Neuronal stem cell (in vitro differentiated cells): ENCODE measurements at places on chromosomes 13 and 19.
A peak's percentile ranks its signal among the peaks of the same experiment; 100 is the strongest.

GRCh38 chr19:3480383-3481091 lies at the start of gene SMIM24:
TSS of gene SMIM24 (minus strand) at chr19:3480525. CDS start at chr19:3480463, 62 bp downstream.
- H3K36me3 ChIP-seq, result no peaks in the 10 kb centered on the region
- no peak for DNase-seq
- peaks cover 3% of the 10 kb centered on the region for H3K27me3 ChIP-seq
- peaks cover 6% of the 10 kb centered on the region for H3K4me1 ChIP-seq

GRCh38 chr19:47790398-47790814 lies 11.9 kb downstream of the SELENOW start:
- H3K27ac ChIP-seq, result peak overlapping the region; percentile 56
- H3K4me1 ChIP-seq, result no peaks in the 10 kb centered on the region
- peak; percentile 80 for DNase-seq

GRCh38 chr19:5016781-5017180 lies 47.9 kb downstream of the KDM4B start:
- no peaks in the 10 kb centered on the region for H3K4me1 ChIP-seq
- H3K27ac ChIP-seq, result no peak overlapping the region
- DNase-seq, result no peak
- H3K4me3 ChIP-seq, result no peak overlapping the region
- H3K27me3 ChIP-seq, result no peaks in the 10 kb centered on the region

- H3K4me3 ChIP-seq, result no peak overlapping the region
- no peaks in the 10 kb centered on the region for H3K4me1 ChIP-seq
- H3K27me3 ChIP-seq, result no peaks in the 10 kb centered on the region
Observed at GRCh38 chr13:21534760-21535159, 69.2 kb downstream of the MICU2 start.

DNA sequence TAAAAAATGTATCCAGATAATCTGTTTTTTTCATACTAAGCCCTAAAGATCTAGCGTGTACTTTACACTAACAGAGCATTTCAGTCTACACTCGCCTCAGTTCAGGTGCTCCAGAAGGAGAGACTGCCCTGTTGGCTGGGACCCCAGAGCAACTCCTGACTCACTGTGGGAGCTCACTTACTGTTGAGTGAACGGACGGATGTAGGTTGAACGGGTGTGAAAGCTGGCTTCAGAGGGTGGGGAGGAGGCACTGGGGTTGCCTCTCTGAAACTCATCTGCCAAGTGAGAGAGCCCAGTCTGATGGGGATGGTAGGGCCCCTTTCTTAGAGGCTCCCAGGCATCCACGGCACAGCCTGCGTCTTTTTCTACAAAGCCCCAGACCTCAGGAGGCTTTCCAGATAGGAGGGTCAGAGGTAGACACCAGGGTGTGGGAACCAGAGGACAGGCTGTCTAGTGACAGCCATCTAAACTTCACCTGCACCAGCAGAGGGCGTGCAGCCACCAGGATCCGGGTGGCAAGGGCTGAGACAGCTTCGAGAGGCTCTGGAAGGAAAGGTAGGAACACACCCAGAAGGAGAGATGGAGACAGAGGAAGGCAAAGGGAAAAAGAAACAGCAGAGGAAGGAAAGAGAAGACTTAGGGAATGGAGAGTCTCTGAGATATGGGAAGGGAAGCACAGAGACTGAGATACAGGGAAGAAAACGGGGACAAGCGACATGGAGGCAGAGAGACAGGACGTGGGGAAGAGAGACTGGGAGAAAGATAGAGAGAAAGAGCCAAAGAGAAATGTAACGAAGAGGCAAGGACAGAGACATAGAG lies 3.7 kb downstream of the KASH5 start:
- H3K4me3 ChIP-seq, result no peak overlapping the region
- no peaks in the 10 kb centered on the region for H3K27me3 ChIP-seq
- DNase-seq, result peak; percentile 70
- H3K27ac ChIP-seq, result no peak overlapping the region
- peaks cover 4% of the 10 kb centered on the region for H3K4me1 ChIP-seq
- H3K36me3 ChIP-seq, result no peaks in the 10 kb centered on the region

DNA sequence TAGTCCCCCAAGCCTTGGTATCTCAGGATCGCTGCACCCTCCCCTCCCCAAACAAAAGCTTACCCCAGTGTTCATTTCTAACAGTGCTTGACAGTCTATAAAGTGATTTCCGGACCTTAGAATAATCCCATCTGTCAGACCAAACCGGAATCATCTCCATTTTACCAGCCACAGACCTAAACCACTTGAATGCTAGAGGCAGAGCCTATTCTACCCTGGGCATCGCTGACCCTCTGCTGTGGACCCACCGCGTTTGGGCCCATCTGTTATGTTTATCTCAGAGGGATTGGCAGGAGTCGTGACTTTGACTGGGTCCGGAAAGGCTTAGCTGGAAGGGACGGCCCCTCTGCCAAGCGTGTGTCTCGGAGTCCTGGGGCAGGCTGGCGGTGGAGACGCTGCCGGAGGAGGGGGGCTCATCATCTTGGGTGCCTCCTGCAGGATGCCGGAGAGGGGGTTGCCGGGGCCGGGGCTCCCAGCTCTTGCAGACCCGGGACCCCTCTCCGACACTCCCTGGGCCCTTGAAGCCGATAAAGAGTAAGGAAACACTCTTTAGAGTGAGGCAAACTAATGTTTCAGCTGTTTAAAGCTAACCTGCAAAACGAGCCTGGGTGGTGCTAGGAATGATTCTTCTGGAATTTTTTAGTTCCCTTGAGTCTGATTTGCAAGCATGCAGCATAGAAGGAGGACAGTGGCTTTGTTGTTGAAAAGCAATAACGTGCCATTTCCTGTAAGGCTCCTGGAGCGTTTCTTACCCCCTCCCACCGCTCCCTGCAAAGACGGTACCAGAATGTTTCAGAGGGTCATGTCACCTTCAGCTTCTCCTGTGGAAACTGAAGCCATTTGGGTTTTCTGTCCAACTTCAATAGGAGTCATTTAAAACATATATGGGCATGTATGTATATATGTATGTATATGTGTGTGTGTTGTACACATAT lies 1.3 kb downstream of the SLC25A42 start:
- H3K27me3 ChIP-seq, result peaks cover 2% of the 10 kb centered on the region
- DNase-seq, result no peak
- H3K27ac ChIP-seq, result no peak overlapping the region

- peaks cover 11% of the 10 kb centered on the region for H3K4me1 ChIP-seq
- H3K4me3 ChIP-seq, result peak overlapping the region; percentile 91
- peak; percentile 6 for DNase-seq
Observed at GRCh38 chr13:49584771-49585182, 581 bp downstream of the RCBTB1 start.

DNA sequence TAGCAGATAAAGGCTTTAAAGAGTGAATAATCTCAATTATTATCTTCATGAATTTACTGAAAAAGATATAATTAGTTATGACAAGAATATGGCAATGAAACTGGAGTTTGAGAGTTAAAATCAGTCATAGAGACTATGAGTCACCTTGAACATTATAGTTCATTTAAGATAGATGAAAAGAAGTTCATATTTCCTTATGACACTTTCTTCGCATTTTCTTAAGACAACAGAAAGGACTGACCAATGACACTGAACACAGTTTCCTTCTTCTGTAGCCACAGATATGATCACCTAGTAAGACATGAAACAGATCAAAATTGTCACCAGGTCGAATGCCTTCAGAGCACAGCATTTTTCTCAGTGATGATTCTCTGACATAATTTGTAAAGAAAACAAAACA lies 202.1 kb downstream of the KLF12 start:
- DNase-seq, result no peak
- no peaks in the 10 kb centered on the region for H3K4me1 ChIP-seq
- H3K36me3 ChIP-seq, result peaks cover 21% of the 10 kb centered on the region
- no peak overlapping the region for H3K27ac ChIP-seq

GRCh38 chr13:29065142-29065541 lies 245.0 kb downstream of the MTUS2 start:
- H3K4me1 ChIP-seq, result no peaks in the 10 kb centered on the region
- no peaks in the 10 kb centered on the region for H3K27me3 ChIP-seq
- no peaks in the 10 kb centered on the region for H3K36me3 ChIP-seq
- H3K27ac ChIP-seq, result no peak overlapping the region
- no peak for DNase-seq
- no peak overlapping the region for H3K4me3 ChIP-seq

DNA sequence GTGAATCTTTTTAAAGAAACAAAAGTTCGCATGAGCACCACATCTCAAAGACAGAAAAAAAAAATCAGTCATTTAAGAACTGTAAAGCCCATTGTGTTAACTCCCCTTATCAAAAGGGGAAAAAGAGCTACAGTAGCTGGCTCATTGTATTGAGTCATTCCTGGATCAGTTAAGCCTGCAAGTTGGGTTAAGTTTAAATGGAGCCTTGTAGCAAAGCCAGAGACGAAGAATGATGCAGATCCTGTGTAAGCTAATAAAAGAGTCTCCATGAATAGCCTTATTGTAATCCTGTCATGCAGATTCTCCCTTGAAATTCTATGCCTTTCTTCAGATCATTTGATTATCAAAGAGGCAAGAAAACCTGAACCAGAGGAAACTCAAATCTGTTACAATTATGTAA lies 83.8 kb downstream of the CRYL1 start:
- H3K4me3 ChIP-seq, result no peak overlapping the region
- H3K27ac ChIP-seq, result no peak overlapping the region
- H3K36me3 ChIP-seq, result no peaks in the 10 kb centered on the region
- DNase-seq, result peak; percentile 18

DNA sequence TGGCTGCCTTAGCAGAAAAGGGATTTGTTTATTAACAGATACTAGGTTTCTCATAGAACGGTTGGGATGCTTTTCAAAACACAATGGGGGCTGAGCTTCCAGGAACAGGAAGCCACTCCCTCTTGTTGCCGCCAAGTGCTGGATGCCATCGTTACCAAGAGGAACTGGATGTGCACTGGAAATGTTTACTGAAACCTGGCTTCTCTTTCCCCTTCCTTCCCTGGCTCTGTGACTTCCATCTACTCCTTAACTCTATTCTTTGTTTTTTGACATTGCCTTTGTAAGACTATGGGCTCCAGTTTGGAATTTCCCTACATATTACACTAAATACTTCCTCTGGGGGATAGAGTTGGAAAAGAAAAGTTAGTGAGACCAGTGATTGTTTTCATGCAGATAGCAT lies 11.7 kb upstream of the KL start:
- peak overlapping the region; percentile 54 for H3K27ac ChIP-seq
- H3K4me1 ChIP-seq, result peaks cover 16% of the 10 kb centered on the region
- H3K27me3 ChIP-seq, result no peaks in the 10 kb centered on the region
- DNase-seq, result no peak

- no peaks in the 10 kb centered on the region for H3K27me3 ChIP-seq
- no peak overlapping the region for H3K4me3 ChIP-seq
- H3K27ac ChIP-seq, result no peak overlapping the region
- H3K36me3 ChIP-seq, result no peaks in the 10 kb centered on the region
- DNase-seq, result no peak
Observed at GRCh38 chr19:18778076-18778389, 13.1 kb downstream of the COMP start.

- peaks cover 32% of the 10 kb centered on the region for H3K4me1 ChIP-seq
- H3K27ac ChIP-seq, result no peak overlapping the region
- DNase-seq, result no peak
- no peak overlapping the region for H3K4me3 ChIP-seq
Observed at GRCh38 chr13:30869491-30869890, 36.6 kb upstream of the MEDAG start.

GRCh38 chr13:26048741-26049140 lies 3.1 kb downstream of the SHISA2 start:
- H3K36me3 ChIP-seq, result no peaks in the 10 kb centered on the region
- H3K27ac ChIP-seq, result no peak overlapping the region
- H3K4me1 ChIP-seq, result no peaks in the 10 kb centered on the region
- peak overlapping the region; percentile 68 for H3K4me3 ChIP-seq
- H3K27me3 ChIP-seq, result peaks cover 74% of the 10 kb centered on the region

- H3K27me3 ChIP-seq, result no peaks in the 10 kb centered on the region
- no peak for DNase-seq
- no peaks in the 10 kb centered on the region for H3K36me3 ChIP-seq
- no peaks in the 10 kb centered on the region for H3K4me1 ChIP-seq
- no peak overlapping the region for H3K27ac ChIP-seq
Observed at GRCh38 chr13:49596221-49596620, 10.9 kb upstream of the RCBTB1 start.

- H3K27me3 ChIP-seq, result no peaks in the 10 kb centered on the region
- H3K4me3 ChIP-seq, result no peak overlapping the region
- no peak for DNase-seq
Observed at GRCh38 chr19:16034958-16035560, 41.2 kb upstream of the TPM4 start.

GRCh38 chr19:11674067-11674492 lies 64.7 kb downstream of the ZNF823 start:
- H3K4me1 ChIP-seq, result no peaks in the 10 kb centered on the region
- H3K27me3 ChIP-seq, result no peaks in the 10 kb centered on the region
- DNase-seq, result no peak
- no peak overlapping the region for H3K27ac ChIP-seq
- H3K4me3 ChIP-seq, result no peak overlapping the region

DNA sequence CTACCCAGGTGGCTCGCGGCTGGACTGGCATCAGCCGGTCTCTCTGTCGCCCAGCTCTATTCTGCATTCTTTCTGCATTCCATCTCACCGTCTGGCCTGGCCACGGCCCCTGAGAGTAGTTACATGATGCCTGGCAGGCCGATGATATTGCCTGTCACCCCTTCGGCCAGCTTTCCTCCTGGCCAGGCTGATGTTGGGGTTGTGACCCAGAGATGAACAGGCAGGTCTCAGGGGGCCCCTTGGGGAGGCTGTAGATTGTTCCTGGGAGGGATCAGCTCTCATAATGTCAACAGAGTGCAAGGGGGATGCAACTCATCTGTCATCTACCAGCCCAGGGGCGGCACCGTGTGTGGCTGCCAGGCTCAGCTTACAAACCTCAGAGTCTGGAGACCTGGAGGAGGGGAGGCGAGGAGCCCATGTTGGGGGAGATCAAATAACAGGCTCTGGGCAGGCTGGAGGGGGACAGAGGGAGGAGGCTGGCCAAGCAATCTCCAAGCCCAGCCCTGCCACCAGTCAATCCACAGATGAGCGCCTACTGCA lies 13.6 kb upstream of the FBXO17 start:
- no peaks in the 10 kb centered on the region for H3K27me3 ChIP-seq
- H3K36me3 ChIP-seq, result no peaks in the 10 kb centered on the region
- H3K4me1 ChIP-seq, result peaks cover 5% of the 10 kb centered on the region
- DNase-seq, result peak; percentile 58
- peak overlapping the region; percentile 16 for H3K27ac ChIP-seq

DNA sequence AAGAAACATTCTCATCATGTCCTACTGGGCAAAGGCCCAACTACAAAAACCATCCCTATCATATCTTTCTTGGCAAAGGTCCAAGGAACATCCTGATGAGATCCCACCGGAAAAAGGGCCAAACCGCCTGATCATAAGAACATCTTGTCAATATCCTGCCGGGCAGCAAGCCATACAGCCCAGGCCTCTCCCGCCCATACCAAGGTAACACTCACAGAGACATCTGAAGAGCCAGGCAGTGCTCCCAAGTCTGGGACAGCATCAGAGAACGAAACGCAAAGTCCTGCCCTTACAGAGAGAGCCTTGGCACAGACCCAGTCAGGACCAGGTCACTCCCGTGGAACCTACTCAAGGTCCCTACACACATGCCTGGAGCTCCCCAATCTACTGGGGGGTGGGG lies 18.5 kb upstream of the ZNF331 start:
- no peak for DNase-seq
- no peak overlapping the region for H3K27ac ChIP-seq
- no peak overlapping the region for H3K4me3 ChIP-seq
- peaks cover 14% of the 10 kb centered on the region for H3K36me3 ChIP-seq
- no peaks in the 10 kb centered on the region for H3K27me3 ChIP-seq
